Neural progenitor cell (in vitro differentiated cells): ENCODE measurements at places on chromosomes 6 and 20. TPM values are rescaled to one million over a fixed set of nuclear protein-coding genes. Genes with fewer than 3 reads are reported as not detected.

TMEM244 gene
- not detected in 2 replicates for total RNA-seq

NHSL1 gene
- total RNA-seq, result 7.7 and 12.1 TPM in 2 replicates

NTSR1 gene
- 0.12 and 0.26 TPM in 2 replicates for total RNA-seq

- no peak for DNase-seq
These were observed 38.6 kb downstream of the GHRH start for GRCh38 chr20:37223053-37223452.

DNA sequence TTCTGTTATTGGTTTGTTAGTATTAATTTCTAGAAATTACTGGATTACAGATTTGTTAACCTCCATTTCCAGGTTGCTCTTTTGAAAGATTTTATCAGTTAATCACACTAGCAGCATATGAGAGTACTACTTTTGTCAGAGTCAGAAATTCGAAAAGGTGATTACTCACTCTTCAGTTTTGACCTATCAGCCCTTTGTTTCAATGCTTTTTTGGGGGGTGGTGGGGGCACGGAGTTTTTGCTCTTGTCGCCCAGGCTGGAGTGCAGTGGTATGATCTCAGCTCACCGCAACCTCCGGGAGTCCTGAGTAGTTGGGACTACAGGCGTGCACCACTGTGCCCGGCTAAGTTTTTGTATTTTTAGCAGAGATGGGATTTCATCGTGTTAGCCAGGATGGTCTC, 149.2 kb downstream of the JARID2 start:
- DNase-seq, result no peak

- DNase-seq, result no peak
These were observed 8.9 kb upstream of the CHD6 start for GRCh38 chr20:41627001-41627495.

DNA sequence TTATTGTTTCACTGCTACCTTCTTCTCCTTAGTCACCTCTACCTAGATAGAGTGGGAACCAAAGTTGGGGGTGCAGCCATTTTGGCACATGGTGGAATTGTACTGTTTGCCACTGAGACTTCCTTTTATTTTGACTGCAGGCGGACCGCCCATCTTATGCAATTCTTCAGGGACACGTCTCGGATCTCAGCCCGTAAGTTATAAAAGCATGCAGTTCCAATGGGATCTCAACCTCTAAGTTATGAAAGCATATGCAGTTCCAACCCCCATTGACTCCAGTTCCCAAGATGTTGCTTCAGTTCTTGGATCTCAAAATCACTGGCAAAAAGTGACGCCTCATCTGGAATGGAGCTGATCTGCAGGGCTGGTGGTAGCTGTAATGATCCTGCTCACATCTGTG, 41.2 kb upstream of the CDH4 start:
- no peak for DNase-seq

DNA sequence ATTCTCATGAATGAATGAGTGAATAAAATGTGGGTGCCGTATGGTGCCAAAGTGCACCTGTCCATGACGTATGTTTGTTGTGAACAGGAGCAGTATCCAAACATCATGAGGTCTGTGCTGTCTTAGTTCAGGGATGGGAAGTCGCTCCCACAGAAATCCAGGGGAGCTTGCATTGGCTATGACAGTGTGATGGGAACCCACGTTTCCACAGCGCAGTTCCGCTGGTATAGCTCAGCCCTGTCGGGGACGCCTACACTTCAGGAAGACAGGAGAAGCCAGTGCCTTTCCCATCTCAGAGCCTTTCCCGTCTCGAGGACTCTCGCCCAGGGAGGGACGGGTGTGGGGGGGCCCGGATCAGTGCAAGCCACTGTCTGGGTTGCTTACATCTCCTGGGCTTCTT, 69.8 kb downstream of the DACT2 start:
- DNase-seq, result no peak

DNA sequence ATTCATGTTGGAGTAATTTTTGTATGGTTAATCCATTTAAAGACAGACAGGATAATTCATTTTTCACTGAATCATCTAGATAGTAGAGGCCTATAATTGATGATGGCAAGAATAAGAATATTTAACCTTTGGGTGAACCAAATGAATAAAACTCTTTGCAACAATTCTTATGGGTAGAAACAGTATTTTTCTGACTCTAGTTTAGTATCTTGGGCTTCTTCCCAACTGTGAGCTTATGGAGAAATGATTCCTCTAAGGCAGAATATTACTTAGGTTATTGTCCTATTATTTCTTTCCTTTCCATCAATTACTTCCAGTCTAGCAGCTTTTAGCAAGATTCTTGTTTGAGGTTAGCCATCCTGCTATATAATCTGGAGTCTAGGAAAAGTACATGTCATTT, 734.9 kb upstream of the FLRT3 start:
- DNase-seq, result no peak

GRCh38 chr6:25927756-25928216, 2.7 kb downstream of the SLC17A2 start:
- DNase-seq, result no peak

- no peak for DNase-seq
These were observed 11.6 kb downstream of the CDH22 start for GRCh38 chr20:46296526-46297250.
